ENCODE measurements at places on chromosomes 11 and 22. TPM values are rescaled to one million over a fixed set of nuclear protein-coding genes. Genes with fewer than 3 reads are reported as not detected.

Gene GANAB
- polyA plus RNA-seq: 323 TPM

Gene OR8K1
- polyA plus RNA-seq: not detected

Gene ZDHHC8
- 72.6 TPM for polyA plus RNA-seq

Gene NLRX1
- 4.9 TPM for polyA plus RNA-seq

Gene OR5B21
- polyA plus RNA-seq: not detected

Gene GGT5
- 5.8 TPM for polyA plus RNA-seq

Gene ANKK1
- not detected for polyA plus RNA-seq

Gene OR5AK2
- not detected for polyA plus RNA-seq

Gene MS4A4A
- polyA plus RNA-seq: not detected

Gene TAF1D
- 94.8 TPM for polyA plus RNA-seq

Gene PRSS23
- polyA plus RNA-seq: 82.8 TPM

Gene KRTAP5-1
- not detected for polyA plus RNA-seq

Gene SAA1
- not detected for polyA plus RNA-seq

Gene LAYN
- polyA plus RNA-seq: 118 TPM

DNA sequence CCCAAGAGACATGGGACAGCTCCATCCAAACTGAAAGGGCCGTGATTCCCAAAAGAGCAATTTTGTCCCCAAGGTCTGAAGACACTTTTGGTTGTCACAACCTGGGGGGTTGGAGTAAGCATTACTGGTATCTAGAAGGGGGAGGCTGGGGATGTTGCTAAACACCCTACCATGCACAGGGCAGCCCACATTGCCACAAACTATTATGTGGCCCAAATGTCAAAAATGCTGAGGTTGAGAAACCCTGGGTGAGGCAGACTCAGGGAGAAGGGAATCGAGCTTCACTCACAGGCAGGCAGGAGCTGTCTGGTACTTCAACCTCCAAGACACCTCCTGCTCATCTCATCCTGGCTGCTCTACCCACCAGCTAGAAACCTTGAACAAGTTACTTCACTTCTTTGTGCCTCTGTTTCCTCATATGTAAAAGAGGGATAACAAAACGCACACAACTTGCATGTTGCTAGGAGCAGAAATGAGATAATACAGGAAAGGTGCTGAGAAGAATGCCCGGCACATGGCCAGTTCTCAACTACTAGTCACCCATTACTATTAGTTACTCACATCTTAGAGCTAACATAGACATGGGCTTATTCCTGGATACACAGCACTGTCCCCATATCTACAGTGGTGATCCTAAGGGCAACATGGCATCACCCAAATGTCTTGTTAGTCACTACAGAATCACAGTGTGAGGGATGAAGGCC lies 8.8 kb downstream of the SERPIND1 start:
- no peaks in the 10 kb centered on the region for H3K27me3 ChIP-seq
- no peak overlapping the region for H3K4me3 ChIP-seq
- no peak for DNase-seq
- peaks cover 16% of the 10 kb centered on the region for H3K36me3 ChIP-seq
- H3K4me1 ChIP-seq: peaks cover 8% of the 10 kb centered on the region

DNA sequence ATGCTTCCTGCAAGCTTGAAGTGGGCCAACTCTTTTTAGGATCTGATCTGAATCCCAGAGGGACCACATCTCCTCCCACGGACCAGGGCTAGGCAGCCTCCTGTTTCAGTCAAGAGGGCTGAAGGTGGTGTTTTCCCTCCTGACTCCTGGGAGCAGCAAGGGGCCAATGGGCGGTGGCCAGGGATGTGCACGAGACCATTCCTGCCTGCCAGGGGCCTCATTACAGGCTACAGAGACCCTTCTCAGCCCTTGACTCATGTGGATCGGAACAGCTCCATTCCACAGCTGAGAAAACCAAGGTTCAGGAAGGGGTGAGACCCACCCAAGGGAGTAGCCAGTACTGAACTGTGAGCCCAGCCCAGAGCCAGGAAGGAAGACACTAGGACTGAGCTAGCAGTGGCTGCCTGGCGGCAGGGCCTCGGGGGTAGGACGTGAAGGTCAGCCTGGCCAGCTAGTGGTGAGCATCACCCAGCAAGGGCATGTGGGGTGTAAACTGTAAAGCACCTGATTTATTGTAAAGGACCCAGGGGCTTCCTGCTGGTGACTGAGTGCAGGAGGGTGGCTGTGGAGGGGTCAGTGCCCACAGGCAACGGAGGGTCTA lies 3.4 kb upstream of the P2RY6 start:
- H3K36me3 ChIP-seq: no peaks in the 10 kb centered on the region
- H3K4me1 ChIP-seq: 0 out of 2 replicates have a peak, but pooled peaks cover 2% of the 10 kb centered on the region
- no peak overlapping the region for H3K4me3 ChIP-seq
- DNase-seq: no peak

DNA sequence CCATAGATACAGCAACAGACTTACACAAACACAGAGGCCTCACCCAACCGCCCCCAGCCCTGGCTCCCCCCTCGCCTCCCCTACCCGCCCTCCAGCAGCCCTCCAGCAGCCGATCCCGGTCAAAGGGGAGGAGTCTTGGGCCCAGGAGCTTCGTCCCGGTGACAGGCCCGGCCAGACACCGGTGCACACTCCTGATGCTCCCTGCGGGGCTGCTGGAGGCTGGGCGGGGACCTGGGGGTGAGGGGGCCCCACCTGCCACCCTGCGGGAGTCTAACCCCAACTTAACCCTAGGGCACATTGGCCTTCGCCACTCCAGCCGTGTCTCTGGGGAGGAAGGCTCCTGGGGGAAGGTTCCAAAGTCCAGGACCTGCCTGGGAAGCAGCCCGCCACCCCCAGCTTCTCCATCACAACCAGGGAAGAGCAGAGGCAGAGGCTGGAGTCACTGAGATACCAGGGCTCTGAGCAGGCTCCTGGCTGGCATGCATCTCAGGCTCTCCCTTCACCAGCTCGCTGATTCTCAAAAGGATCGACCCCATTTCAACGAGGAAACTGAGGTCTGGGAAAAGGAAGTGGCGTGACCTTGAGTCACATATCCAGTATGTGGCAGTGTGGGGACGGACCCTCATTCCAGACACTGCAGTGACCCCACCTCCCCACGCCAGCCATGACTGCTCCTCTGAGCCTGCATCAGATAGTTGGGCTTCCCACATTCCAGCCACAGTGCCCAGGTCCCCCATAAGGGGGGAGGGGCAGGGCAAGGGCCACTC lies 14.4 kb downstream of the BCL9L start:
- peaks cover 13% of the 10 kb centered on the region for H3K36me3 ChIP-seq
- peak overlapping the region; percentile 98 for H3K27ac ChIP-seq

- H3K27me3 ChIP-seq: no peaks in the 10 kb centered on the region
- H3K4me1 ChIP-seq: peaks cover 10% of the 10 kb centered on the region
- no peaks in the 10 kb centered on the region for H3K36me3 ChIP-seq
- no peak overlapping the region for H3K27ac ChIP-seq
Measured at GRCh38 chr11:130246738-130247137, 68.0 kb downstream of the ZBTB44 start.

DNA sequence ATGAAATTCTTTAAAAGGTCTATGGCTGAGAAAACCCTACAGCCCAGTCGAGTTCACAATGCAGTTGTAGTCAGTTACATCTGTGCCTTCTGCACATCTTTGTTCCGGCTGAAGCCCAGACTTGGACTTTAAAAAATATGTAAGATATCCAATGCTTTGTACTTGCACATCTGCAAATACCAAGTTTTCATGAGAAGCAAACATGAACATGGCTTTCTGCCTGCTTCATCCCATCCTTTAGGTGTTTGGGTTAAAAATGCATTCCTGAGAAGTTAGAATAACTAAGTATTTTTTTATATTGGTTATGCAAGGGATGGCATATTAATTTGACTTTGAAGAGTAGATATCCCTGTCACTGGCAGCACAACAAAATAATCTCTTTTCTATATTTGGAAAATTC lies 528.4 kb downstream of the METTL15 start:
- peaks cover 8% of the 10 kb centered on the region for H3K4me1 ChIP-seq
- H3K36me3 ChIP-seq: no peaks in the 10 kb centered on the region
- H3K27me3 ChIP-seq: no peaks in the 10 kb centered on the region
- H3K27ac ChIP-seq: no peak overlapping the region
- DNase-seq: peak; percentile 49

- peaks cover 100% of the 10 kb centered on the region for H3K27me3 ChIP-seq
- no peaks in the 10 kb centered on the region for H3K4me1 ChIP-seq
- no peak overlapping the region for H3K4me3 ChIP-seq
- DNase-seq: no peak
Measured at GRCh38 chr11:72591785-72592502, 82.3 kb downstream of the PDE2A start.

- no peak overlapping the region for H3K27ac ChIP-seq
- no peak overlapping the region for H3K4me3 ChIP-seq
- DNase-seq: no peak
- H3K27me3 ChIP-seq: no peaks in the 10 kb centered on the region
- H3K4me1 ChIP-seq: peaks cover 18% of the 10 kb centered on the region
- peaks cover 38% of the 10 kb centered on the region for H3K36me3 ChIP-seq
Measured at GRCh38 chr11:10485646-10486045, 30.6 kb downstream of the AMPD3 start.

GRCh38 chr22:20463324-20464095 lies 25.9 kb upstream of the SCARF2 start:
- H3K4me3 ChIP-seq: no peak overlapping the region
- H3K36me3 ChIP-seq: peaks cover 34% of the 10 kb centered on the region
- H3K27ac ChIP-seq: no peak overlapping the region
- peaks cover 5% of the 10 kb centered on the region for H3K4me1 ChIP-seq
- no peak for DNase-seq

DNA sequence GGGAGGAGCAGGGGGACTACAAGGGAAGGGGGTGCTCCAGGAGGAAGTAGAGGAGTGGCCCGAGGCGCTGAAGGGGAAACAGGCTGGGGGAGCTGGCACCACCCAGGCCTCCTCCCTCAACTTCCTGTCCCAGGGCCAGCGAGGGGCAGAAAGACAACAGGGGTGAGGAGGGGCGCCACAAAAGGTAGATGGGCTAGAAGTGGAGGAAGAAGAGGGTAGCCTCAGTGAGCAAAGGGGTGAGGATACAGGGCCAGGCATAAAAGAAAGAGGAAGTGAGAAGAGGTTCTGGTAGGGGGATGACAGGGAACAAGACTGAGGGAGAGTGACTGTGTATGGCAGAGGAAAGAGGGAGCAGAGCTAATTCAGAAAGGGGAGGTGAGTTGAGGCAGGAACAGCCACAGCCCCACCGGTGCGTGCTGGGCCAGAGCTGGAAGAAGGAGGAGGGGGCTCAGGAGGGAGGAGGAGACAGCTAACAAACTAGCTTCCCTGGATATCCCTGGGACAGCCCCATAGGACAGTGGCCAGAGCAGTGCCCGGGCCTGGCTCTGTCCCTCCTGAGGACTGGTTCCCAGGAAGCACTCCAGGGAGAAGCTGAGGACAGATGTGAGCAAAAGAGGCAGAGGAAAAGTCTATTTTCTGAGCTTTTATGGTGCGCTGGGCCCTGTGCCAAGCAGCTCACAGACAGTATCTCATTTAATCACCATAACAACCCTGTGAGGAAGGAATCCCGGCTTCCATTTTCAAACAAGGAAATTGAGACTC lies 8.5 kb downstream of the DCHS1 start:
- no peak overlapping the region for H3K4me3 ChIP-seq
- 0 out of 2 replicates have a peak, but pooled peaks cover 3% of the 10 kb centered on the region for H3K27me3 ChIP-seq
- H3K27ac ChIP-seq: peak overlapping the region; percentile 9
- peaks cover 4% of the 10 kb centered on the region for H3K36me3 ChIP-seq
- H3K4me1 ChIP-seq: peaks cover 16% of the 10 kb centered on the region

DNA sequence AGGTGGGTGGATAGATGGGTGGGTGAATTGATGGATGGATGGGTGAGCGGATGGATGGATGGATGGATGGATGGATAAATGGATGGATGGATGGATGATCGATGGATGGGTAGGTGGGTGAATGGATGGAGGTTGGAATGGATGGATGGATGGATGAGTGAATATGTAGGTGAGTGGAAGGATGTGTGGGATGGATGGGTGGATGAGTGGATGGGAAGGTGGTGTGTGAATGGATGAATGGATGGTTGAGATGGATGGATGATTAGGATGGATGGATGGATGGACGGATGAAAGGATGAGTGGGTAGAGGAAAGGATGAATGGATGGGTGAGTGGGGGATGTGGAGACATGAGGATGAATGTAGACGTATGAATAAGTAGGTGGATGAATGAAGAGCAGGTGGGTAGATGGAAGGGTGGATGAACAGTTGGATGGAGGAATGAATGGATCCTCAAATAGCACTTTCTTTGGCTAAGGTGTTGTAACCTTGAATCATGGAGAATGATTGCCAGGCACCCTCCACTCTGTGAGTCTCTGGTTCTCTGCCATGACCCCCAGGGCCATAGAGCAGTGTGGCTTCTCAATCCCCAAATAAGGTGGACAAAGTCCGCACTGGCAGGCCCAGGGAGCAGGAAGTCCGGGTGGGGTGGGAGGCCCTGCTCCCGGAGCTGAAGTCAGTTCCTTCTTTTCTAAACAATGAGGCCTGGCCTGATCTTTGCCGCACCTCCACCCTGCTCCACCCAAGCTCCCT lies 36.9 kb downstream of the IGF2 start:
- no peaks in the 10 kb centered on the region for H3K36me3 ChIP-seq
- no peak overlapping the region for H3K4me3 ChIP-seq
- H3K27ac ChIP-seq: no peak overlapping the region
- H3K4me1 ChIP-seq: peaks cover 6% of the 10 kb centered on the region

GRCh38 chr11:72232260-72233055 lies 7.9 kb downstream of the INPPL1 start:
- H3K27me3 ChIP-seq: no peaks in the 10 kb centered on the region
- no peak for DNase-seq
- H3K27ac ChIP-seq: no peak overlapping the region
- H3K36me3 ChIP-seq: peaks cover 94% of the 10 kb centered on the region
- no peak overlapping the region for H3K4me3 ChIP-seq

GRCh38 chr11:45303316-45303715 lies 17.2 kb upstream of the SYT13 start:
- no peak for DNase-seq
- H3K27ac ChIP-seq: no peak overlapping the region
- H3K27me3 ChIP-seq: peaks cover 27% of the 10 kb centered on the region

- H3K27me3 ChIP-seq: peaks cover 14% of the 10 kb centered on the region
- H3K27ac ChIP-seq: no peak overlapping the region
- DNase-seq: no peak
Measured at GRCh38 chr11:75703695-75704237, 13.9 kb upstream of the MOGAT2 start.

GRCh38 chr11:108221371-108221770 lies 1.1 kb downstream of the NPAT start:
- H3K27me3 ChIP-seq: no peaks in the 10 kb centered on the region
- peak; percentile 45 for DNase-seq

GRCh38 chr22:43044290-43044712 lies 29.4 kb upstream of the PACSIN2 start:
- no peak overlapping the region for H3K27ac ChIP-seq
- H3K4me1 ChIP-seq: 0 out of 2 replicates have a peak, but pooled peaks cover 1% of the 10 kb centered on the region
- H3K27me3 ChIP-seq: no peaks in the 10 kb centered on the region
- peaks cover 4% of the 10 kb centered on the region for H3K36me3 ChIP-seq
- no peak overlapping the region for H3K4me3 ChIP-seq
- DNase-seq: no peak

Data from IMR-90 (cell line).